ENCODE measurements at places on chromosomes 1 and 21. TPM values are rescaled to one million over a fixed set of nuclear protein-coding genes. Genes with fewer than 3 reads are reported as not detected.

C8B gene
- total RNA-seq, result not detected

LRIG2 gene
- 7.1 TPM for total RNA-seq

NOL9 gene
- 44.7 TPM for total RNA-seq

GRCh38 chr1:74426208-74426937 is 86.0 kb downstream of the LRRC53 start:
- DNase-seq, result no peak

TAS1R3 gene
- 0.41 TPM for total RNA-seq

- no peak for DNase-seq
Measured at GRCh38 chr1:10765734-10766478, 30.5 kb downstream of the CASZ1 start.

DNA sequence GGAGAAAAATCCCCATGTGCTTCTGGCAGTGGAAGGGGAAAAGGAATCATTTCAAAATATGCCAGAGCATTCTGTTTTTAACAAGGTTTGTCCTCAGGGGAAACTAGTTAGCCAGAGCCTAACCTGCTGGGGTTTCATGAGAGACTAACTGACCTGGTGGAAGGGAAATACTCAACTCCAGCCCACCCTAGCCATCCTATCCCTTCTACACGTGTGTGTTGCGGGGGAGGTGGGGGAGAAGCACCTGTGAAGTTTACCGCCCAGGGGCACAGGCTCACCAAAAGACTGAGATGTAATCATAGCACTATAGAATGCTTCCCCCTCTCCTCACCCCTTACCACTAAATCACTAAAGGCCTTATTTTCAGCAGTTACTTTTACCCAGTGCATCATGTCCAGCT is 139.5 kb downstream of the GRIK3 start:
- no peak for DNase-seq

DNA sequence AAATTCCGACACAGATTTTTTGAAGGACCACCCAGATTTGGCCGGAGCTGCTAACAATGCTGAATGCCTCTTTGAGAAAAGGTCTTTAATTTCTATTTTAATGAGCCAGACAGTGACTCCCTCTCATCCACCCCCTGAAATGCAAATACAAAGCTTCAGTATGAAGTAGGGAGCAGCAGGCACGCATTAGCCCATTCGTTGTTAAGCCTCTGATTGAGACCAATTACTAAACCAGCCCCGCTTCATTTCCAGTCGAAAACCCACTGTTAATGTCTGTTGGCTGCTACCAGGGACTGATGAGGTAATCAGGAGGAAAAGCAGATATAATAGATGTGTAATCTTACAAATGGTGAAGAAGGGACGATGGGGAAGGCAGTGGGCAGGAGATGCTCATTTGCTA is 4.8 kb upstream of the C8A start:
- DNase-seq, result no peak

- no peak for DNase-seq
Measured at GRCh38 chr1:18166341-18166740, 58.7 kb downstream of the IGSF21 start.

GRCh38 chr1:190170321-190170720 is 307.3 kb downstream of the BRINP3 start:
- no peak for DNase-seq

DNA sequence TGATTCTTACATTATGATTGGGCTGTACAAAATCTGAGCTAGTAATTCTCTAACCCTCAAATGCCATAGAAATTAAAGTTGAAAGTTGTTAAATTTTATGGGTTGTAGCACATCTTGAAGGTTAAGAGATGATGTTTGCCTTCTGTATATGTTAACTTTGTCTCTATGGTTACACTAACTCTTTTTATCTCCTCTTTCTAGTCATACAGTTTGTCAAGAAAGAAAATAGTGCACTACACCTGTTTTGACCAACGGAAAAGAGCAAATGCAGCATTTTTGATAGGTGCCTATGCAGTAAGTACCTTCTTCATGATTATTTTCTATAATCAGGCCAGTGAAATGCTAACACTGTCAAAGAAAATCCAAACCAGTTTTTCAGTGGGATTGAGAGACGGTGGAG is 38.2 kb downstream of the CDC14A start:
- DNase-seq, result no peak

DNA sequence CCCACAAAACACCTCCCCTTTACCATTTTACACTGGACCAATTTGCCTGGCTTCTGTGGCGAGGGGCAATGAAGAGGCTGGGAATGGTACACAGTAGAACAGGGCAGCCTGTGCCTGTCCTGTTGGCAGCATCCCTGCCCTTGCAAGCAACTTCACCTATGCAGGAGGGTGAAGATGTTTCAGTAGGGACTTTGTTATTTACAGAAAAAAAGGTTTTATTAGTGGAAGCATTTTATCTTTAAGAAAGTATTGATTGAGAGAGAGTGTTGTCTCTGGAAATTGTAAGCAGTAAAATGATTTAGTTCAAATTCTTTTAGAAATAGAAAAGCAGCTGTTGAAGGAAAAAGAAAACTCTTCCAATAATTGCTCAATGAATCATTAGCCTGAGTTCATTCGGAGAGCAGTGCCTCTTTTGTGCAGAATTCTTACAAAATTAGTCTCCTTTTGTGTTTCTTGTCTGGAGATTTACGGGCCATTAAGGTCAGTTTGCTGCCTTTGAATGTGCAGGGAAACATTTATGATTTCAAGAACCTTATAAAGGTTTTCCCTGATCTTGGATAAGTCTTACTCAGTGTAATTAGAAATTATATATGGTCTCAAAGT is 49.1 kb downstream of the HHAT start:
- DNase-seq, result no peak

DNA sequence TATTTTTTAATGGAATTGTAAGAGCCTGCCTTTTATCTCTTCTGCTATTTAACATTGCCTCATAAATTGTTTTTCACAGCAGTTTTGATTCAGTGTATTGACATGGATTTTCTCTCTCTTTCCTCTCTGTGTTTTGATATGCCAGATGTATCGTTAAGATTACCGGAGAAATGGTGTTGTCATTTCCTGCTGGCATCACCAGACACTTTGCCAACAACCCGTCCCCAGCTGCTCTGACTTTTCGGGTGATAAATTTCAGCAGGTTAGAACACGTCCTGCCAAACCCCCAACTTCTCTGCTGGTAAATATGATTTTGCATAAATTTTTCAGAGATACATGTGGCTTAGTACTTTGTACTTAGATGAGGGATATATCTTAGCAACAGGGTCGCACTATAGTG is 23.1 kb upstream of the DYNLT5 start:
- peak; percentile 57 for DNase-seq

GRCh38 chr1:184048561-184049240 is 2.8 kb upstream of the TSEN15 start:
- no peak for DNase-seq

DNA sequence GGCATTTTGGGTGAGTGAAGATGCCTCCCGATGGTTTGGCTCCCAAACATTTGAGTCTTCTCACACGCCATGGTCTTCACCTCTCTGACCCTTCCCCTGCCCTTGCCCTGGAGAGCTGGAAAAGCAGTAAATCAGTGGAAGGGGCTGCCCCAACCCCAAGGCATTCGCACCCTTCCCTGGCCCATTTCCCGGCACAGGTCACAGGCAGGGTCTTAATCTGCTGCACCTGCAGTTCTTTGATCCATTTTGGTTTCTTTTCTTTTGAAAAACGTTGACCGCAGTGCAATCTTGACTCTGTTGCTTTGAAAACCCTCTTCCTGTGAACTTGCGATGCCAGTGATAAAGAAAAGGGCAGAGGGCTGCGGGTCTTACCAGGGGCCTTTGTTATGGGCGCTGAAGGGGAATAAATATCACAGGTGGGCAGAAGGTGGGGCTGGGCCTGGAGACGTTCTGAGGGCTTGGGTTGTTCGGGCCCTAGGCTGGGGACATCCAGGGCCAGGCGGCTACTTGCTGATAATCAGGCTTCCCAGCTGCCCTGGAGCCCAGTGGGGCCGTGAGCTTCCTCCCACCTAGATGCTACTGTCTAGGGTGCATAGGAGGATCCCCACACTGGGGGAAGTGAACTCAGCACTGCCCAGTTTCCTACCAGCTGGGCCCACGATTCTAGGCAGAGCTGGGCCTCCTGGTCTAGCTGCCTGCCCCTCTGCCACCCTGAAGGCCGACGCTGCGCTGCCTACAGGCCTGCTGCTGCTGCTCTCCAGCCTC is 38.6 kb upstream of the EPS8L3 start:
- peak; percentile 63 for DNase-seq

- DNase-seq, result no peak
Measured at GRCh38 chr1:76291737-76292136, 217.2 kb downstream of the ST6GALNAC3 start.

TNFSF4 gene
- total RNA-seq, result 0.33 TPM

- DNase-seq, result no peak
Measured at GRCh38 chr1:243921111-243921510, 71.1 kb upstream of the AKT3 start.

DNA sequence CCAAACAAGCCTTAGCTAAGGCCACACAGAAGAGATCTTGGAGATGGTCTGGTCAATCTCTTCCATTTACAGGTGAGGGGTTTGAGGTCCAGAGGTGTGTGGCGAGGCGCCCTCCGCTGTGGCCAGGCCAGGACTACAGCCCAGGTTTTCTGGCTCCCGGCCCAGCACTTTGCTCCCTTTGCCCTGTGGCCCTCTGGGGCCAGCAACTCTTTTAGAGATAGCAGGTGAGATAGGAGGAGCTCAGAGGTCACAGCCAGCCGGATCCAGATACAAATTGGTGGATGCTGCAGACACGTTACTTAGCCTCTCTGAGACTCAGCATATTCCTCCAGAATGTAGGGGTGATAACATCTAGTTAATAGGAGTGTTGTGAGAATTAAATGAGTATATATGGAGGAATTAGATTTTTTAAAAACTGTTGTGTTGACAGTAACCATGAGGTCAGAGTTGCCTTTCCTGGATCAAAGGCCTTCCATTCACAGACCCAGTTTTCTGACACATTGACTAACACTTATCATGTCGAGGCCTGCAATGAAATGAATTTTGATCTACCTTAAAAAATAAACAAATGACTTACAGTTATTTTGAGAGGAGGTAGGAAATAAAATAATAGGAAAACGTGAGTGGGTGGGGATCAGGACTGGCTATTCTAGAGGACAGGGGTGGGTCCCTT is 16.6 kb downstream of the TEX35 start:
- DNase-seq, result no peak

ANKRD34A gene
- total RNA-seq, result 6.1 TPM

LAD1 gene
- not detected for total RNA-seq

FCRL6 gene
- total RNA-seq, result not detected

DNA sequence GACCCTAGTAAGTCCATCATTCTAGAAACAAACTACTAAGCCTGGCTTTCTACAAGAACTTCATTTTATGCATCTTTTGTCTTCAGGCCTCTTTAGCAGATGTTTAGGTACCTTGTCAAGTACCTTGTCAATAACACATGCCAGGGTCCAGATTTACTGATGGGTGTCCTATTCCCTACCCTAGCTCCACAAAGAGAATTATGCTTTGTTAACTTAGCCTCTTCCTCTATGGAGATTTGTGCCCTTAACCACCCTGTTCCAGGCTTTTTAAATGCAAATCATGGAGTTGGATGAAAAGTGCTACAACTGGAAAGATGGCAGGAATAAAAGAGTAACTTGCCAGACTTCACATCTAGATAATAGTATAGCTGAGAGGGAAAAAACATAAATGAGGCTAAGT is 42.7 kb downstream of the SPATA46 start:
- no peak for DNase-seq

DNA sequence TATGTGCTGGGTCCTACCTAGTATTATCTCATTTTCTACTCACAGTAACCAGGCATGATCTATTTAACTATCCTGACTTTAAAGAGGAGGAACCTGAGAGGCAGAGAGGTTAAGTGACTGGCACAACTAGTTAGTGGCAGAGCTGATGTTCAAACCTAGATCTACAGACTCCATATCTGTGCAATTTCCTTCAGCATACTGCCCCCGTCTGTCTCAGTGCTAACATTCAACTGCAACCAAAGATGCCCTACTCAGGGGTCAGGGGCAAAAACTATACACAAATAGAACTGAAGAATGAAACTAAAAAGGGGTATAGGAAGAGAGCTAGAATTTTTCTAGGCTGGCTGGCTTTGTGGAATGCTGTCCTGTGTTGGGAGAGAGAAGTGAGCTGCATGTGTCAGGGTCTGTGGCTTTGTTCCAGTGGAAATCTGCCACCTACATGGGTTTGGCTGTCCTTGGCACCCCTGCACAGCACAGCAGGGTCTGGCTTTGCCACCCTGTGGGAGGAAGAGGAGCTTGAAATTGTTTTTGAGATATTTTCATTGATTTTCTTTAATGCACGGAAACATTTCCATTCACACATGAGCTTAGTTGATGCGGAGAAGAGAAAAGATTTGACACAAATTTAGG is 368.5 kb downstream of the RPS6KC1 start:
- DNase-seq, result no peak

LHX4 gene
- not detected for total RNA-seq

GRCh38 chr1:245096311-245097066 is 58.3 kb upstream of the KIF26B start:
- DNase-seq, result no peak

HSPB7 gene
- total RNA-seq, result not detected

- no peak for DNase-seq
Measured at GRCh38 chr21:37987668-37988067, 71.4 kb upstream of the KCNJ6 start.

DNA sequence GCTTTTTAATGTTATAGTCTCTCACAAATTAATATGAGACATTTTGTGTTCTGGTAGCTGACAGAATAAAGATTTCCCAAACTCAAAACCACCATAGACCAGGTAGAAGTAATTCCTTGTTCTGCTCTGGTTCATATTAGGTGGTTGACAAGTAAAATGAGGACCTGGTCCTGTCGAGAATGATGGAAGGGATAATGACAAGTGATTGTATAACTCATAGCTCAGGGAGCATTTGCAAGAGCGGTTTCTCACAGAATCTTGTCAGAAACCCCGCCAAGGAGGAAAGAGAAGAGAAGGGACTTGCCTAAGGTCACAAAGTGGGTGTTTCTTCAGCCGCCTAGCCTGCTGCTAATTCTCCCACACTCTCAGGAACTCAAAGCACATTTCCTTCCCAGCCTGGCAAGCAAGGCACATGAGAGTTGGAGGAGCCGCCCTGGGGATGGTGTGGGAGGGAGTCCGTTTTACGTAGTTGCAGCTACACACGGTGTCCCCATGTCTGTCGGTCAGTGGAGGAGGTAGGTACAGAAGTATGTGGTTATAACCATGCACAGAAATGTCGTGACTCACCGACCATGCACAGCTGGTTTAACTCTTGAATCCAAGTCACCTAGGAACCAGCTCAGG is 46.5 kb downstream of the SAMD13 start:
- no peak for DNase-seq

CYP4A11 gene
- not detected for total RNA-seq

NVL gene
- total RNA-seq, result 34.2 TPM
